ENCODE measurements at places on chromosomes 5 and 9.

GRCh38 chr5:167709625-167710024 lies 581.8 kb upstream of the WWC1 start:
- no peak for DNase-seq

DNA sequence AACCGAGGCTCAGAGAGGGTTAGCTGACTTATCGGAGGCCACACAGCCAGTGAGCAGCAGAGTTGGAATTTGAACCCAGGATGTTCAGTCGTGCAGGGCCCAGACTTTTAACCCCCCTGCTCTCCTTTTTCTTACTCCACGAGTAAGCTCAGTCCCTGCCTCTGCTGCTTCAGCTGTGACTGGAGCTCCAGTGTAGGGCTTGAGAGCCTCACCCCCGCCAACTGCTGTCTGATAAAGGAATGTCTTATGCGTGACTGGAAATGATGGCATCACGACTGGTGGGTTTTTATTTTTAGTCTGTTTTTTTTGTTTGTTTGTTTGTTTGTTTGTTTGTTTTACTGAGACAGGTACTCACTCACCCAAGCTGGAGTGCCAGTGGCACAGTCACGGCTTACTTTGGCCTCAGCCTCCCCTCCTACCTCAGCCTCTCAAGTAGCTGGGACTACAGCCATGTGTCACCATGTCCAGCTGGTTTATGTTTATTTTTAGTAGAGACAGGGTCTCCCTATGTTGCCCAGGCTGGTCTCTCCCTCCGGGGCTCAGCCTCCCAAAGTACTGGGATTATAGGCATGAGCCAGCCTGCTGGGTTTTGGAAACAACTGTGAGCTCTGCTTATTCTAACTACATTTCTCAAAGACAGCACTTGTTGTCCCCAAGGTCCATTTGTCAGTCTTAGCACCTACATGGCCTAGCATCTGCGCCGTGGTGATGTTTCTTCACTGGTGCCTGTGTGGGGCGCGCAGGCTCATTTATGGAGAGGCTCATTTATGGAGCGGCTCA lies 52.5 kb upstream of the NCS1 start:
- no peak for DNase-seq

DNA sequence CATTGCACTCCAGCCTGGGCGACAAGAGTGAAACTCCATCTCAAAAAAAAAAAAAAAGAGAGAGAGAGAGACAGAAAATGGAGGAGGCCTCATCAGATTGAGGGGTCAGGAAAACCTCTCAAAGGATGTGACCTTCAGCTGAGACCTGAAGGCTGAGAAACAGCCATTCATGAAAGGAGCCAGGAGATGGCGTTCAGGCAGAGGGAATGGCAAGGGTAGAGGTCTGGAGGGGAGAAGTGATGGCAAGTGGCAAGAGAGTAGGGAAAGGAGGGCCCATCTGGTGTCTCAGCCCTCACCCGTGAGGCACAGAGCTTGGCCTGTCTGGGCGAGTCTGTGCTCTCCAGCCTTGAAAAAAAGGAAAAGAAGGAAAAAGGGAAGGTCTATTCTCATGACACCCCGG lies 17.0 kb downstream of the CAMK2A start:
- DNase-seq = no peak

GRCh38 chr9:121685795-121686377 lies 34.5 kb downstream of the DAB2IP start:
- DNase-seq = no peak

- DNase-seq = no peak
Observed at GRCh38 chr9:99143655-99144054, 38.7 kb downstream of the TGFBR1 start.

DNA sequence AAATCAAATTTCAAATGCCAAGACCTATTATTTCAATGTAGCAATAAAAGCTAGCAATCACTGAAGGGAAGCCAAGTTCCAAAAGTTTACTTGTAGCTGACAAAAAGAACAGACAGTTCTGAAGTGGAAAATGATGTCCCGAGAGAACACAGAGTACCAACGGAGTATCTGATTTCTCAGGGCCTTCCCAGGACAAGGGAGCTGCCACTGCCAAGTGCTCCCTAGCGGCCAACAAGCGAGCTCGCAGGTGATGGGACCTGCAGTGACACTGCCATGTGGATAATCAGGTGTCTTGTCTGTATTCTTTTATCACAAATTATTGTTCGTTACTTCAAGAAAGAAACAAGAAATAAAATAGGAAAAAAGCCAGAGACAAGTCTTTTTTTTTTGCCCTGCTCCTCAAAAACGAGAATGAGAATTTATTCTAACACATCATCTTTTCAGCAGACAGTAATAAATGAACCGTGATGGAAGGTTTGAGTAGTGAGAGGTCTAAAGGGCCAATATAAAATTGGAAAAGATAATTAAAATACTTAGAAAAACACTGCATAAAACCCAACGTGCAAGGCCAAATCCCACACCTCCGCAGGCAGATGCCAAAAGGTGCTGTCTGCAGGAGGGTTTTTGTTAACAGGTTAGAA lies 159.4 kb downstream of the MYO10 start:
- no peak for DNase-seq

- DNase-seq = no peak
Observed at GRCh38 chr5:156879665-156880285, 29.7 kb downstream of the PPP1R2B start.

GRCh38 chr9:108547411-108548135 lies 308.2 kb downstream of the ACTL7B start:
- DNase-seq = no peak

- DNase-seq = no peak
Observed at GRCh38 chr5:154878642-154879335, 20.4 kb downstream of the CNOT8 start.

GRCh38 chr9:20538956-20539355 lies 83.3 kb downstream of the MLLT3 start:
- no peak for DNase-seq

- no peak for DNase-seq
Observed at GRCh38 chr5:133365738-133366137, 246.6 kb downstream of the FSTL4 start.

DNA sequence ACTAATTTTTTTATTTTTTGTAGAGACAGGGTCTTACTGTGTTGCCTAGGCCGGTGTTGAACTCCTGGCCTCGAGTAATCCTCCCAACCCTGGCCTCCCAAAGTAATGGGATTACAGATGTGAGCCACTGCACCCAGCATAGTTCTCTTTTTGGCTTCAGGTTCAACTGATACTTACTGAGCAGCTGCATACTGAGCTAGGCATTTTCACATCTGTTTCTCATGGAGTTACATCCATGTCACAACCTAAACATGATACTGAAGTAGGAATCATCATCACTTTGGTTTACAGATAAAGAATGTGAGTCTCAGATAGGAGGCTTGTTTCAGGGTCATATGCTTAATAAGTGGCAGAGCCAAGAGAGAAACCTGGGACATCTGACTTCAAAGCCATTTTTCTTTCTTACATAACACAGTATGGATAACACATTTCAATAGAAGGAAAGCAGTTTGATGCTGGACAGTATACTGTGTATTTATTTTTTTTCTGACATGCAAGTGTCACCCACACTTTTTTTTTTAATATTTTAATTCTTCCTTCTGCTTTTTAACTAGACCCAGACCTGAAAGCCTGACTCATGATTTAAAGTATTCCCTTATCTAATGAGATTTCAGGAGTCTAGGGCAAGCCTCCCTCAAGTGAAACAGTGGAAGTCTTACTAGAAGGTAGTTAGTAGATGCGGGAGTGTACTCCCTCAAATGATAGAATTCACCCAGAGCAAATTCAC lies 90.8 kb downstream of the HACD4 start:
- DNase-seq = no peak

GRCh38 chr9:26061948-26062575 lies 383.8 kb upstream of the TUSC1 start:
- no peak for DNase-seq

DNA sequence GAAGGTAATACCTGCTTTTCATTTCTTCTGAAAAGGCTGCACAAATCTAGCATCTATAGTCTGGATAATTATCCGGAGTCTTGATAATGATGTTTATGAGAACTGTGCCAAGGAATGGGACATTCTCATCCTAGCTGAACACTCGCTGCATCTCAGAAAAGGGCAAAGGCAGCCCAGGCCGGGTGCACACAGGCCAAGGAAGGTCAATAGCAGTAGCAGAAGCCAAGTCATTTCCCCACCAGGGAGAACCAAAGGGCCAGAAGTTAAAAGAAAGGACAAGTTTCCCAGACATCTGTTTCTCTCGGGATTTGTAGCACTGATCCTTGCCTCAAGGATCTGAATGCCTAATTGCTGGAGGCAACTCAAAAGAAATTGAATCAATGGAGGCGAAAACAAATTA lies 66.1 kb upstream of the ANKRD55 start:
- DNase-seq = no peak

GRCh38 chr9:6917162-6917561 lies 159.4 kb downstream of the KDM4C start:
- DNase-seq = no peak

- DNase-seq = no peak
Observed at GRCh38 chr5:128749136-128749898, 211.3 kb upstream of the FBN2 start.

DNA sequence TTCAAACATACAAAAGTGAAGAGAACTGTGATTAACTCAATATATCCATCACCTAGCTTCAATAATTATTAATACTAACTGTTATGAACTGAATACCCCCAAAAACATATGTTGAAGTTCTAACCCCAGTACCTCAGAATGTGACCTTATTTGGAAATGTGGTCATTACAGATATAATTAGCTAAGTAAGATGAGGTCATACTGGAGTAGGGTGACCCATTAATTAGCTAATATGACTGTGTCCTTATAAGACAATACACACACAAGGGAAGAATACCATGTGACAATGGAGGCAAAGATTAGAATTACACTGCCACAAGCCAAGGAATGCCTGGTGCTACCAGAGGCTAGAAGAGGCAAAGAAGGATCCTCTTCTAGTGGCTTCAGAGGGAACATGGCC lies 7.8 kb downstream of the RRAGA start:
- DNase-seq = no peak

DNA sequence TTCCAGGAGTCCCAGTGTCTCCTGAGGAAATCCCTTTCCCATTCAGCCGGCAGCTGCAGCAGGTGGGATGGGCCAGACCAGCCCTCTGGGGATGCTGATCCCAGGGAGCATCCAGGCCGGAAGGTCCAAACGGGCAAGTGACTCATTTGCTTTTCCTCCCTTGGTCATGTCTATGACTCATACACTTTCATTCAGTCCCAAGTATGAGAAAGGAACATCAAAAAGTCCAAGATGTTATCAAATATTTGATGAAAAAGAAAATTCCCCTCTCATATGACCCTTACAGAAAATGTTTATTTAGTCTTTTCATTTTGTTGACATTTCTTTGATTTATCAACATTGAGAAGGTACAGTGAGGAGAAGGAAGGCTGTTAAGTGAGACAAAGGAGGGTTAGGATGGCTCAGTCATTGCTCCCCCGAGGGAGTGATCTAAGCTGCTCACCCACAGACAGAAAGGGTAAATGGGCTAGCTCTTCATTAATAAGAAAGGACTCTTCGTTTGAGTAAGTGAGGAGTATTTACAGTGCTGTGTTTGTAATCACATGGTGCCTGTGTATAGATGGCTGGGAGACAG lies 117.6 kb upstream of the ANKRD55 start:
- no peak for DNase-seq

GRCh38 chr5:172577267-172577909 lies 63.7 kb upstream of the NEURL1B start:
- no peak for DNase-seq

DNA sequence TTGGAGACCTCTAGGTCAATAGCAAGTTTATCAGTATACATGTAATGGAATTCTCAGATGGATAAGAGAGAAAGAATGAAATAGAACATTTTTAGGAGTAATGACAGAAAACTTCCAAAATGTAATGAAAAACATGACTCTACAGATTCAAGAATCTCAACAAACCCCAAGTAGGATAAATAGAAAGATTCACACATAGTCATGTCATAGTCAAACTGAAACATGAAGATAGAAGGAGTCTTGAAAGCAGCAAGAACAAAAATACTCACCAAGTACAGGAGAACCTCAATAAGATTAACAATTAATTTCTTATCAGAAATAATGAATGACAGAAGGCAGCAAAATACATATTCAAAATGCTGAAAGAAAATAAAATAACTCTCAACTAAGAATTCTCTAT lies 164.5 kb downstream of the SPATA31D1 start:
- no peak for DNase-seq

DNA sequence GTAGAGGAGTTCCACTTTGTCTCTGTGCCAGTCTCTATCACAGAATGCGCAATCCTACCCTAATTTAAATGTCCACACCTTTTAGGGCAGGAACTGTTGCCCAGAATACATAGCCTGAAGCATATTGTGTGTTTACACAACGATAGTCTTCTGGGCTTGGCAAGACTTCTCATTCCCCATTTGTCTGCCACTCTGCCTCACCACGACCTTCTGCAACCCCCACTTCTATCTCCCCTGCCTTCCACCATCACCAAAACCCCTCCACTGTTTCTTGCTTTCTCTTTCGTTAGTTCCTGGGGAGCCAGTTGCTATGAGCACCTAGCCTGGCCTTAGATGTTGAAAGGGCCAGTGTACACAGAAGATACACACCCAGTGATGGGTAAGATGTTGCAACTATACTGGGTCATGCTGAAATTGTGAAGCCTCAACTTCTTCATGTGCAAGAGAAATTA lies 883 bp upstream of the RNF145 start:
- DNase-seq = no peak

DNA sequence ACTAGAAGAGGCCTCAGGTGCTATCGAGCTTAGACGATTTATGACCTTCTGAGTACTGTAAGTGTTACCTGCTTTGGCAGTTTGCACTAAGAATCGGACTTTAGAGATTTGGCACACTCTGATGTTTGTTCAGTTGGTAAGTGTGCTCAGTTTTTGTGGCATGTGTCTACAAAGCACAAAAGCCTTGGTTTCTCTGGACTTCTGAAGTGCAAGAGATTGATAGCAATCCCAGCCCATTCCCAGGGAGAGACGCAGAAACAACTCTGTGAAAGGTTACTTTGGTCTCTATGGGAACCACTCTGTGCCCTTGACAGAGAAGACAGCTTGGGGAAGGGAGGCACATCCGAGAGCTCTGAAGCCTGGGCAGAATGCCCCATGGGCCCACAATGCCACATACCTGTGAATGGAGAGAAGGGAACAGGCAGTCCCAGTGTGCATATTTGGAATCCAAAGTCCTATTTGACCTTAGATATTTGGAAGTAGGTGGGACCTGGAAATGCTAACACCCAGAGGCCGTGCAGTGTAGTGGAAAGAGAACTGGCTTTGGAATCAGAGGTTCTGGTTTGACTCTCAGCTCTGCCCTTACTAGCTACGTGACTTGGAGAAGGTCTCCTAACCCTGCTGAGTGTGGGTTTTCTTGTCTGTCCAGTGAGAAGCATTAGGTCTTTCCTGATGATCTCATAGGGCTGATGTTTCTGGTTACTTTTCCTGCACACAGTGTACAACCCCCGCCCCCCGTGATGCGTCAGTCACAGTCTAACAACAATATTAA lies 194.3 kb upstream of the VLDLR start:
- no peak for DNase-seq

- DNase-seq = no peak
Observed at GRCh38 chr9:135376511-135377265, 102.9 kb upstream of the PPP1R26 start.

DNA sequence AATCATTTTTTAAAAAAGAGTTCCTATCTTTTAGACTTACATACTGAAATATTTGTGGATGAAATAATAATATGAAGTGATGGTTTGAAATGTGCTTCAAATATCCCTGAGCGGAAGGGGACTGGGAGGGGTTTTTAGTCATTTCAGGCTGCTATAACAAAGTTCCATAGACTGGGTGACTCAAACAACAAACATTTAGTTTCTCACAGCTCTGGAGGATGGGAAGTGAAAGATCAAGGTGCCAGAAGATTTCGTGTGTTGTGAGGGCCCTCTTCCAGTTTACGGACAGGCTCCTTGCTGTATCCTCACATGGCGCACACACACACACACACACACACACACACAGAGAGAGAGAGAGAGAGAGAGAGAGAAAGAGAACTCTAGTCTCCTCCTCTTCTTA lies 27.1 kb upstream of the TEX10 start:
- DNase-seq = no peak

Measured in activated CD4-positive, alpha-beta T cell treated with anti-CD3 and anti-CD28 coated beads for 1 hour (primary cell).